NAMALWA (cell line): ENCODE measurements at places on chromosomes 6 and 20.
A peak's percentile ranks its signal among the peaks of the same experiment; 100 is the strongest.

GRCh38 chr6:145809211-145809610 is 5.4 kb downstream of the FBXO30 start:
- peak; percentile 69 for DNase-seq

DNA sequence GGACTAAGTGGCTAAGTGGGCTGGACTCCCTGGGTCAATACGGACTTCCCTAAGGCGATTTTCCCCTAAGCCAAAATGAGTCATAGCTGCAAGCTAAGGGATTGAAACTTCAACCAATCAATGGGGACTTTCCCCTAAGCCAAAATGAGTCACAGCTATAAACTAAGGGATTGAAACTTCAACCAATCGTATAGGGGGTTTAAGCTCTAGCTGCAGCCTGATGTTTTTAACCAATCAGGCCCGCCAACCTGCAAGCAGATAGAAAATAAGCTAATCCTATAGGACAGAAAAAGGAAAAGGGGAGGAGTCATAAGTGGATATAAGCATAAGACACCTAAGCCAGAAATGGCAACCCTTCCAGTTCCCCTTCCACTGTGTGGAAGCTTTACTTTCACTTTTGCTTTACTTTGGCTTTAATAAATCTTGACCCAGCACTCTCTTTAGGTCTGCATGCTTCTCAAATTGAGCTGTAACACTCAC is 655.0 kb upstream of the HS3ST5 start:
- DNase-seq = peak; percentile 10

GRCh38 chr20:9498322-9498721 is 16.1 kb upstream of the LAMP5 start:
- no peak for DNase-seq

- DNase-seq = no peak
Observed at GRCh38 chr6:17102258-17102870, 514 bp downstream of the STMND1 start.

DNA sequence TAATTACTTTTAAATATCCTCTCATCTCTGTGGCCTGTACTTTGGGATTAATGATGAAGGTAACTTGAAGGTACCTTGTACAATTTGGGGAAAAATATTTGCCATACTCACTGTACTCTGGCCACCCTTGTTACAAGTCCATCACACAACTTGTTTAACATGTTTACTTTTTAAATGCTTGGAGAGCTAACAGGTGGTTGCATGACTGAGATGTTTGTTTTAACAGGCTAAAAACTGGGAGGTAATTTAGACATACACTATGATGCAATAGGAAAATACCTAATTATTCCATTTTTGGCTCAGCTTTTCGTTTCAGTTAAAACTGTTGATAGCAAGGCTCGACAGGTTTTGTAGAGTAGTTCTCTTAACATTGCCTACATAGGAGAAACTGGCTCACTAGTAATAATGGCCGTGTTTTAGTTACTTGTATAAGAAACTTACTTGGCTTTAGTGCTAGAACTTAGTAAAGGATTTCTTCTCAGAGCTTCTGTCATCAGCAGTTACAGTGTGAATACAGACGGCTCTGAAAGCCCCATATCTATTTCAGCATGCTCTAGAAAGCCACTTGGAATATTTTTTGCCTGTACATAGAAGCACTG is 489.8 kb upstream of the SOX4 start:
- DNase-seq = no peak
